ENCODE measurements at places on chromosomes 5 and 9. TPM values are rescaled to one million over a fixed set of nuclear protein-coding genes. Genes with fewer than 3 reads are reported as not detected.

GRCh38 chr5:107056278-107056677, 614.5 kb downstream of the EFNA5 start:
- no peak for DNase-seq

DNA sequence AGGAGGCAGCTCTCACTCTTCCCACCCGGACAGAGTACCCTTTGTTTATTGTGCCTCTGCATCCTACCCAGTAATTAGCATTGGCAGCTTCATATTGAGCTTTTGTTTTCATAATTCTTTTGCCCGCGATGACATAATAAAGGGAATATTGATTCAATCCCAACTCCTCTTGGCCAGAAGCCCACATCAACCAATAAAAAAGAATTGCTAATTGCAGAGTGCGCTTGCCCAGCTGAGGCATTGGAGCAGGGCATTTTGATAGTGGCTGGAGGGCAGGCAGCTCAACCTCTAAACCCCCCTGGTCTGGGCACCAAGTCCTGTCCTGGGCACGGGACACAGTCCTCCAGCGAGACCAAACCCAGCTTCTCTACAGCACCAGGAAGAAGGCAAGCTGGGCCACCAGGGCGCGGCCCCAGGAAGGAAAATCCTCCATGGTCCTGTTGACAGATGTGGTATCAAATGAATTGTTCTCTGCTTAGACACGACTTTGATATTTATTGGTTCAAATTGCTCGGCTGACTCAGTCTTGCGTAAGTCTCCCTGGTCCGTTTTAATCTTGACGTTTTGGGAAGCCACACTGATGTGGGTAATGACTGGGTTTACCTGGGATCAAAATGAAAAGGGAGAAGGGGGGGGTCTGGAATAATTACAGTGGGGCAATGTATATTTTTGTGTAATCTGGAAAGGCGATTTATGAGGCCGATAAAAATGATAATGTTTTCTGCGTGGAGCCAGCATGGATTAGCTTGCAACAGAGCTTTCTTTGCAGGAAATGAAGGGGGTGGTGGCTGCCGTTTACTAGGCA, 220.7 kb upstream of the MSX2 start:
- DNase-seq: no peak

GRCh38 chr5:113205323-113205722, 228.7 kb downstream of the DCP2 start:
- DNase-seq: no peak

DNA sequence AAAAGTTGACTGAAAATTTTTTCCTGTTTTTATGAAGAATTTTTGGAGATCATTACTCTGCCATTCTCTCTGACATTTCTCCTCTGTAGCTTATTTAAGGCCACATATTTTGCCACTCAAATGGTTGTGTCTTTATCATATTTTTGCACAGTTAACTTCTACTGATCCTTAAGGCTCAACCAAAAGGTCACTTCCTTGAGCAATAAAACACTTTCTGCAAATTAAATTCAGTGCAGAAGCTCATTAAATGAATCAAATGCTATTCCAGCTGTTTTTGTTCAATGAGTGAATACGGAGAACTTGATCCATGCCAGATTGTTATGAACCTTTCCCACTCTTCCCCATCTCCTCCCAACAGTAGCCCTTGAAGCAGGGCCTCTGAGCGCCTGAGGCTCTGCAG, 93.8 kb upstream of the EPB41L4A start:
- DNase-seq: no peak

GRCh38 chr9:13380903-13381302, 101.4 kb upstream of the MPDZ start:
- DNase-seq: no peak

- no peak for DNase-seq
These were observed 61.1 kb upstream of the TBC1D2 start for GRCh38 chr9:98316445-98317133.

DNA sequence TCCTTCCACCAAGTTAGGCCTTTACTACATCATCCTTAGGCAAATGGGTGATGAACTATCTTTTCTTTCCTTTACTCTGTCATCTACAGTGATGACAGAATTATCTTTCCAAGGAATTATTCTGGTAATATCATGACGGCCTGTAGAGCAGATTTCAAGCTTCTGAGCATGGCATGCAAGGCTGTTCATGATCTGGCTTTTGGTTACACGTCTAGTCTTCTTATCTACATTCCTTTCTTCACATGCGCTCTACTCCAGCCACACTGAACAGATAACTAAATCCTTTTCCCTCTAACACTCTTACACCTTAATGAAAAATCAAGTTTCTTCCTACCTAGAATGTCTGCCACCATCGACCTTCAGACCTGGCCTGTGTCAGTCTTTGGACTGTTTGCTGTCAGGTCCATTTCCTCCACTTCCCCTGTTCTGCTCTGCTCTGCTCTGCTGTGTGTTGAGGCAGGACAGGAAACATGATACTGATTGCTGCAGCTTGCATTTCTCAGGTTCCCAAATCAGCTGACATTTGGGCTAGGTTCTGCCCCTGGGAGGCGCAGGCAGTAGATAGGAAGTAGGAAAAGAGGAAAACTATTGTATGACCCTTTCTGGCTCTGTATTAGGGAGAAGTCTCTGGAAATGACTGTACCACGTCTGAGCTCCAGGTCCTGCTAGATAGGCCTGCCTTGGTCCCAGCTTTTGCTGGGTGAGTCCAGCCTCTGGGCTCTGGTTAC, 4.2 kb downstream of the SCGB3A2 start:
- no peak for DNase-seq

DNA sequence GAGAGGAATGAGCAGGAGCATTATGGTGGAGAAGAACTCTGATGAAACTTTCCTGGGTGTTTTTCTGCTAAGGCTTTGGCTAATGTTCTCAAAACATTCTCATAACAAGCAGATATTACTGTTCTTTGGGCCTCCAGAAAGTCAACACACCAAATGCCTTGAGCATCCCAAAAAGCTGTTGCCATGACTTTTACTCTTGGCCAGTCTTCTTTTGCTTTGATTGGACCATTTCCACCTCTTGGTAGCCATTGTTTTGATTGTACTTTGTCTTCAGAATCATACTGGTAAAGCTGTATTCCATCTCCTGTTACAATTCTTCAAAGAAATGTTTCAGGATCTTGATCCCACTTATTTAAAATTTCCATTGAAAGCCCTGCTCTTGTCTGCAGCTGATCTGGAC, 139.6 kb downstream of the MAN2A1 start:
- no peak for DNase-seq

DNA sequence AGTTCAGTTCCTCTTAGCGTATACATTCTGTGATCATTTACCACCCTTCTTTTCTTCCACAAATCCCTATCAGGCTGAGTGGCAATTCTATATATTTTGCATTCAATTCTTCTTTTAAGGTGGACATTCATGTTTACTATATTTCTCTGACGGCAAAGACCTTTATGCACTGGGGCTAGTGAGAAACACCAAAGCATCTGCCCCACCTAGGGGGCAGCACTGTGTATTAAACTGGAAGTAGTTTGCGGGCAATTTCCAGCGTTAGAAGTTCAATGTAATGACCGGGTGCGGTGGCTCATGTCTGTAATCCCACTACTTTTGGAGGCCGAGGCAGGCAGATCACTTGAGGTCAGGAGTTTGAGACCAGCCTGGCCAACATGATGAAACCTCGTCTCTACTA, 27.9 kb upstream of the FBXL7 start:
- no peak for DNase-seq

DNA sequence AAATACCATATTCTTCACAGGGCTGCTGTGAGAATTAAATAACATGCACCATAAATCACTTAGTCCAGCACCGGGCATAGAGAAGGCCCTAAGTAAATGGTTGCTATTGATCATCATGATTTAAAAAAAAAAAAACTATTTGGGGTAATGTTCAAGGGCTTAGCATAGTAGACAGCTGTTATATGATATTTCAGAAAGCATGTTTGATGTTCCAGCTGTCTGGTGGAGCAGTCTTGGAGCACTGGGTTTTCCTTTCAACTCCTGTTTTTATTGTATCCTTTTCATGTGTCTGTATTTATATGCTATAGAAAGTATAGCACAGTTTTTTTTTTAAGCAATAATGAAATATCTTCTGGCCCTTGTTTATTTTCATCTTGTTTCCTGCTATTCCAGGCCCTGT, 28.0 kb upstream of the TOMM5 start:
- no peak for DNase-seq

DNA sequence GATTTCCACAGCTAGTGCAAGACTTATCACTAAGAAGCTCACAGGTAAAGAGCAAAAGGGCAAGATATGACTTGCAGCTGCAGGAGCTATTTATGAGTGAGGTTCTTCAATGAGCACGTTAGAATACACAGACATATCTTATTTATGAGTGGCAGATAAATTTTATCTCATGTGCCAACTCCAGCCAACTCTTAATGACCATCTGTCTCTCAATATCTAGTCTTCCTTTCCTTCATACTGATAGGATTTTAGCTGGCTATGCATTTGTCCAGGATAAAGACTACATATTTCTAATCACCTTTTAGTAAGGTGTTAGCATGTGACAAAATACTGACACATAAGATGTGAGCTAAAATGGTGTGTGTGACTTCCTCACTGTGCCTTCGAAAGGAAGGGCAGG, 304.5 kb downstream of the TRPM3 start:
- no peak for DNase-seq

GRCh38 chr9:5478206-5478605, 27.9 kb downstream of the CD274 start:
- no peak for DNase-seq

CHMP5 gene
- 44.2 TPM for total RNA-seq

PCDHA13 gene
- 1.2 TPM for total RNA-seq

DND1 gene
- total RNA-seq: 4.6 TPM

ELOVL7 gene
- 0.96 TPM for total RNA-seq

TOMM5 gene
- 159 TPM for total RNA-seq

PCDHGA3 gene
- total RNA-seq: 0.16 TPM

CBY3 gene
- total RNA-seq: not detected

Measured in neural crest cell (in vitro differentiated cells).